ENCODE measurements at places on chromosomes 3 and 15.

DNA sequence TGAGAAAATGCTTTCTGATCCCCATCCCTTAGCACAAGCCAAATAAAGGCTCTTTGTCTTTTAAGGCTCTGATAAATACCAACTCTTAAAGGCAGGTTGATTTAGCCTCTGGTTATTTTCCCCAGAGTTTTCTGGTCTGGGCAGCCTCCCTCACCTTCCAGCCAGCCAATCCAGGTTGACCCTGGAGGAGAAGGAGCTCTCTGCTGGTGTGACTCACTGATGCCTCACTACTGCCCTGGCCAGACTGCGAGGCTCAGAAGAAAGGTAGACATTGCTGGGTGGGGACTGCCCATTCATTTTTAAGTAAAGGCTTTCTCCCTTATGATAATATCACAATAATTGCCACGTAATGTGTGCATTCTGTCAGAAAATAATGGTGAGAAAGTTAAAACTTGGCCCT is 37.1 kb downstream of the SLCO3A1 start:
- no peak for DNase-seq

DNA sequence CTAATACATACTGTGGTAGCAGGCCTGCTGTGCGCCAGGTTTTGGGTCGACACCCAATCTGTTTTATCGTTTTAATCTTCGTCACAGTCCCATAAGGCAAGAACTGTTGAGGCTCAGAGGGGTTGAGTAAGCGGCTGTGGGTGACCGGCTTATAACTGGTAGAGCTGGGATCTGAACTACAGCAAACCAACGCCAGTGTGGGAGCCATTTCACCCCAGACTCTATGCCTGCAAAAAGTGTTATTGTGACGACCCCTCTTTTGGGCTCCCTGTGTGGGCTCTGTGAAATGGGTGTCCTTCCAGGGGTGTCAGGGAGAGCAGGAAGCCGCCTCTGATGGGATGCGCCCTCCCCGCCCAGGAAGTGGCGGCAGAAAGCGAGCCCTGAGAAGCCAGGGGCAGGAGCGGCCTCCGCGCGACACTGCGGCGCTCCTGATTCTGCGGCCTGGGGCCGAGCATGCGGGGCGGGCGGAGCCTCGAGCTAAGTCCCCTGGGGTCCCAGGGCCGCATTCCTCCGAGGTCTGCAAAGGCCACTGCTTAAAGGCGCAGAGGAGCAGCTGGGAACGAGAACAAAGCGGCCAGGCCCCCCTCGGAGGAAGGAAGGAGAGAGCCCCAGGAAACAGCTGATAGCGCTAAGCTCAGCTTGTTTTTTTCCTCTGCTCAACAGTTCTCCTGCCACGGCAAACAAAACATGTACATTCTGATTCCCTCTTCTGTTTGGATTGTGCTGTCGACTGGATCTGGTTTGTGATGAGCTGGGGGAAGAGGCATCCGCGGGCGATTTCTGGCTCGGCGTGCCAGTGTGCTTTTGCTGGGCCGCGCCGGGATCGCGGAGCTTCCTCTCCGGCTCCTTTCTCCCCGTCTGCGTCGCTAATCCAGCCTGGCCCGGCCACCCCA is 33.9 kb downstream of the GRK7 start:
- DNase-seq, result peak; percentile 89

- DNase-seq, result no peak
Measured at GRCh38 chr15:82018201-82018600, 27.6 kb downstream of the MEX3B start.

- DNase-seq, result no peak
Measured at GRCh38 chr15:92495446-92495845, 101.8 kb downstream of the ST8SIA2 start.

- no peak for DNase-seq
Measured at GRCh38 chr15:89836267-89837133, 21.8 kb upstream of the ANPEP start.

Measured in upper lobe of left lung (tissue), 6 donors.